NCI-H69 (cell line): ENCODE measurements at places on chromosomes 7 and 10.

DNA sequence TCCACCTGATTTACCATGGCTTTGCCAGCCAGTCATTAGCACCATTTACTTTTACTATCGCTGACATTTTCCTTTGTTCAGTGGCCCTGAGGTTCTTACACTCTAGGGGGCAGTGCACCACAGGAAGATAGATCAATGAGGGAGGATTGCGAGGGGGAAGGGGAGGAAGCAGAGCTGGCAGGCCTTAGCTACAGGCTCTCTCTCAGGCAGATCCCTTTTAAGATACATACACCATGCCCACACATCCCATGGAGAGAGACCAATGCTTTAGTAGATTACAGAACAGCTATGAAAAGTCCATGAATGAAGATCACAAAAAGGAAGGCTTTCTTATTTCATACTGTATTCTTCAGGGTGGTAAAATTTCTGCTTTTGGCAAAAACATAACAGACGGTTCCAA, 47.4 kb downstream of the DENND11 start:
- DNase-seq, result peak; percentile 92

DNA sequence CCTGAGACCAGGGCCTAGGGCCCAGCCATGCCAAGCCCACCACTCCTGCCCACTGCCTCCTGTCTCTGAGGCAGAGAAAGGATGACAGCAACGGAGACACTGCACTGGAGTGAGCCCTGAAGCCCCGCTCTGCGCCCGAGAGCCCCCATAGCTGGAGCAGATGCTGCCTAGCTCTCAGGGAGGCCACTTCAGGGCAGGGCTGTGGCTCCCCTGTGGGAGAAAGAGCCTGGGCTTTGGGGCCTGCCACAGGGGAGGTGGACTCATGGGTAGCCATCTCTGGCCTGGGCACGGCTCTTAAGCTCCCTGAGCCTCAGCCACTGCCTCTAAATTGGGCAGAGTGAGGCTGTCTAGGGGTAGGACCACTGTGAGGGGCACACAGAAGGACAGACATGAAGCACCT, 214.2 kb downstream of the GRID1 start:
- no peak for DNase-seq

GRCh38 chr10:33193701-33194521, 140.6 kb downstream of the NRP1 start:
- no peak for DNase-seq

- no peak for DNase-seq
These were observed 458.8 kb upstream of the LRRTM3 start for GRCh38 chr10:66467042-66467441.

- DNase-seq, result no peak
These were observed 19.7 kb downstream of the PDGFA start for GRCh38 chr7:499853-500485.

- no peak for DNase-seq
These were observed 20.3 kb downstream of the ZCCHC24 start for GRCh38 chr10:79425074-79425532.

- DNase-seq, result no peak
These were observed 135.3 kb upstream of the FAM3C start for GRCh38 chr7:121531175-121532070.

GRCh38 chr10:11213137-11213536, 195.5 kb downstream of the CELF2 start:
- DNase-seq, result no peak

- DNase-seq, result peak; percentile 76
These were observed 138.6 kb upstream of the GRB10 start for GRCh38 chr7:50921114-50921813.

GRCh38 chr7:157007470-157008066, 2.9 kb downstream of the MNX1 start:
- DNase-seq, result peak; percentile 79

GRCh38 chr10:119285495-119286267, 78.3 kb downstream of the GRK5 start:
- no peak for DNase-seq

DNA sequence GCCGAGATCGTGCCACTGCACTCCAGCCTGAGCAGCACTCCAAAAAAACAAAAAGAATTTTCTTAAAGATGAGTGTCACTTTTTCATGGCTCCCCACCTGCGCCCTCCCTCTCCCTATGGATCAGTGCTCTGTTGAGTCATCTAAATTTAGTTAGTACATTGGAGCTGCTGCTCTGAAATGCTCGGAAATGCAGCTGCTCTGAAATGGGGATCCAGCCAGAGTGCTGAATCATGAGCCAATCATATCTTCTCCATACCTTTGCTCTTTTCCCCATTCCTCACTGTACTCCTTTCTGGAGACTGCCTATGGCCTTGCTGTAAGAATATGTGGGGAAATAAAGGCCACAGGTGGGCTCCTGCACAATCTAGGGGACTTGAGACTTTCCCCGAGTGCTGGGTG, 188.8 kb downstream of the ZNF438 start:
- DNase-seq, result no peak

- no peak for DNase-seq
These were observed 64.7 kb downstream of the NOD1 start for GRCh38 chr7:30413864-30414263.

- no peak for DNase-seq
These were observed 33.9 kb downstream of the ENTPD1 start for GRCh38 chr10:95789902-95790301.

- DNase-seq, result peak; percentile 85
These were observed 46.4 kb downstream of the MTURN start for GRCh38 chr7:30181211-30181610.

- DNase-seq, result no peak
These were observed 383.1 kb downstream of the LRRTM3 start for GRCh38 chr10:67308912-67309311.

DNA sequence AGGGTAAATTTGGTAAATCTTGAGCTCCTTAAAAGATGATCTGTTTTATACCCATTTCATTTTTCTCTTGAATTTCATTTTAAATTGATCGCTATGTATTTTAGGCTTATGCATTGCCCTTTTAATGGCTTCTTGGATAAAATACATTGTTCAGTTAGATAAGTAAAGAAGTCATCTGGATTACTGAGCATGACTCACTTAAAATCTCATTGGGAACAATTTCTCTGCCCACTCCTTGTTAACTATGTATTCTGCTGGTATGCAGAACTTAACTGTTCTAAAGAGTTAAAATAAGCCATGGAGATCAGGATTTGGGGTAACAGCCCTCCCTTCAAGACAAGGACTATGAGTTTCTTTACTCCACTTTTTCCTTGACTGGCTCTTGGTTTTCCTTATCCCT, 134.2 kb downstream of the SND1 start:
- no peak for DNase-seq

DNA sequence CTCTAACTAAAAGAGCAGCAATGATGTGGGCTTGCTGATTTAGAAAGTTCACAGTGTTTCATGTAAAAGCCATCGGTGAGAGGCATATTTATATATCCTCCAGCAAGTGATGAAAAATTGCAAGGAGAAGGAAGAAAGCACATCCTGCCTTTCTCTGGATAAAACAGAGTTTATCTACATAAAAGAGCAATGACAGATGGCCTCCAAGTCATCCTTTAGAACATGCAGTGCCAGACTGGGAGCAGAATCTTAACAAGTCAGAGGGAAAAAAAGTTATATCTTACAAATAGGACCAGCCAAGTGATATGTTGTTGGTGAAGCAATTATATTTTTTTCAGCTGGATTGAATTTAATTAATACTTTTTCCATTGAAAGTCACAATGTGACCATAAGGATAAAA, 253.8 kb upstream of the MGMT start:
- no peak for DNase-seq

DNA sequence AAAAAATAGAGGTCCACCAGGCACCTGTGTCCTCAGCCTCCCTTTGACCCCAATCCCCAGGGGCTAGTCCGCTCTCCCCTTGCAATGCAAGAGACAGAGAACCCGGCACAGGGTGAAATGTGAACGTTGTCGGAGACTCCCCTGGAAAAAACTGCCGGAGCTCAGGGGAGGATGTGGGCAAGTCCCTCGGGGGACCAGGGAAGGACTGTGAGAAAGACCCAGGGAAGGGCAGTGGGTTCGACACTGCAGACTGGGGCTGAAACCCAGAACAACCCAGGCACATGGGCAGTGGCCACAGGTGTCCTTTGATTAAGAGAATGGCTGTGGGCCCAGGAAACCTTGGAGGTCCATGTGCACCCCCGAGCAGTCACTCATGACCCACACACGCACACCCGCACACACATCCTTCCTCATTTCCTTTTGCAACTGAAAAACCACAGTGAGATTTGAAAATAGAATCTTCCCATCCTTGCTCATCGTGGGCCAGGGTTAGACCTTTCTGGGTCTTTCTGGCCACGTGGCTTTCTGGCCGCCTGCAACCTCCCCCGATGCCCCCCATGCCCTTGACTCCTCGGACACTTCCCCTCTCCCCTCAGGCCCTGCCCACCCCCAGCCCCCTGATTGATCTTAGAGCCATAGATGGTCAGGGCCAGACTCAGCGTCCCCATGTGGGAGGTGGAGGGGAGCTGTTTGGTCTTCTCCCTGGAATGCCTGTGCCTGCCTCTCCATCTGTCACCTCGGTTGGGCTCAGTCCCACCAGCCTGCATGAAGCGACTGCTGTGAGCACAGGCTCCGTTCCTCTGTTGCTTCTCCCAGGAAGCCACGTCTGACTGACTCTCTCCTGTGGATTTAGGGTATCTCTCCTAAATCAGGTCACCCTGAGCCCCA, 7.9 kb downstream of the LAT2 start:
- no peak for DNase-seq

DNA sequence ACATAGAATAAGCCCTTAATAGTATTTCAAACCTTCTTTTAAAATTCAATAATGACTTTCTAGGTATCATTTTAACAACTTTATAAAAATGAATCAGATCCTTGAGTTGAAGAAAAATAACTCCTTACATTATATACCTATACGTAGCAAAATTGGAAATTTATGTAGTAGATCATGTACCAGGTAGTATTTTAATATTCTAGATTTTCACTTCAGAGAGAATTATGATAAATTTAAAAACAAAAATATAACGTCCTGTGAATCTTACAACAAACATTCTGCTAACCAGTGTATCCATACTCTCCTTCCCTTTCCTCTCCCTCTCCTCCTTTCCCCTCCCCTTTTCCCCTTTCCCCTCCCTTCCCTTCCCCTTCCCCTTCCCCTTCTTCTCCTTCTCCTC, 6.1 kb upstream of the RAB11FIP2 start:
- no peak for DNase-seq

- DNase-seq, result no peak
These were observed 143.5 kb downstream of the FGFR2 start for GRCh38 chr10:121454781-121455180.

DNA sequence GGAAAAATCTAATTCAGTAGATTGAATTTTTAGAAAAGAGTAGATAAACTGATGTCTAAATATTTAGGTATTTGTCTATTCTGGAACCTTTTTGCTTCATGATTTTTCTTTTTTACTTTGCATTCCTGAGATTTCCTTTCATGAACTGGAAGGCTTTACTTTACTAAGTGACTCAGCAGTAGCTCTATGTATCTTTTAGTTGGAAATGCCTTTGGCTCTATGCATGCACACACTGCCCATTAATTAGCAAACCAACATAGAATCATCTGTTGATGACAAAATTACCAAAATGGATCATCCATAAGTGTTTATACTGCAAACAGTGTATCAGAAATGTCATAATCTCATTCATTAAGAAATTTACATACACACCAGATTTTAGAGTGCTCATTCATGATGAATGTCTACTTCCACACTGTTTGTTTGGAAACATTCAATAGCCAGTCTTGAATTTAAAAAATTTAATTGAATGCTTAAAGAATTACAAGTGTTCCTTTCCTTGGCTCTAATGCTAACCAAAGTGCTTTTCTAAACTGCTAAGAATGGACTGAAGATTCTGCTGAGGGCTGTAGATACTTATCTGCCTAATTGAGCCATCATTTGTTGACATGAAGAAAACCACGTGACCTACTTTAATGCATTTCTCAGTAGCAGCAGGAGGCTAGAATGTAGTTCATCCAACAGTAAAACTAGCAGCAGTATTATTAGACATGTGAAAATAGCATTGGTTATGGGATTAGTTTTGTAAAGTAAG, 282.0 kb downstream of the ADK start:
- DNase-seq, result peak; percentile 75

- no peak for DNase-seq
These were observed 30.8 kb upstream of the EIF4H start for GRCh38 chr7:74143383-74143782.

- no peak for DNase-seq
These were observed 6.8 kb downstream of the STRA8 start for GRCh38 chr7:135240441-135240840.

DNA sequence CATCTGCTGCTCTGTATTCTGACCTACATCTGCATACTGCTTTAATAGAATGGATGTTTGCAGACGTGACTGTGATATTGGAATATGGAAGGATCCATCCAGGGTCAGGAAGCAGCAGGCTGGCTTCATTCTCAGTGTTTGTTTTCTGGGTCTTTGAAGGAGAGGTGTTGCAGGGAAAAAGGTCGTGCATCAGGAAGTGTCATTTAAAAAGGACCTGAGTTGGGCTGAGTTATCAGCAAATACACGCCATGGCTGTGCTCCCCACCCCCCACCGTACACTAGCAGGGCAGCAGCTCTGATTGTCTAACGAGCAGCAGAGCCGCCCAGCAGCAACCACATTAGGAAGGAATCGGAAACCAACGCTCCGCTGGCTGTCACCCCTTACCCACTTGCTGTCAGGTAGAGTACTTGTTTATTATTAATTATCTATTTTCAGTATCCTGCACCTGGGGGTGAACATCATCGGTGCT, 63.1 kb upstream of the STEAP1B start:
- DNase-seq, result peak; percentile 66

DNA sequence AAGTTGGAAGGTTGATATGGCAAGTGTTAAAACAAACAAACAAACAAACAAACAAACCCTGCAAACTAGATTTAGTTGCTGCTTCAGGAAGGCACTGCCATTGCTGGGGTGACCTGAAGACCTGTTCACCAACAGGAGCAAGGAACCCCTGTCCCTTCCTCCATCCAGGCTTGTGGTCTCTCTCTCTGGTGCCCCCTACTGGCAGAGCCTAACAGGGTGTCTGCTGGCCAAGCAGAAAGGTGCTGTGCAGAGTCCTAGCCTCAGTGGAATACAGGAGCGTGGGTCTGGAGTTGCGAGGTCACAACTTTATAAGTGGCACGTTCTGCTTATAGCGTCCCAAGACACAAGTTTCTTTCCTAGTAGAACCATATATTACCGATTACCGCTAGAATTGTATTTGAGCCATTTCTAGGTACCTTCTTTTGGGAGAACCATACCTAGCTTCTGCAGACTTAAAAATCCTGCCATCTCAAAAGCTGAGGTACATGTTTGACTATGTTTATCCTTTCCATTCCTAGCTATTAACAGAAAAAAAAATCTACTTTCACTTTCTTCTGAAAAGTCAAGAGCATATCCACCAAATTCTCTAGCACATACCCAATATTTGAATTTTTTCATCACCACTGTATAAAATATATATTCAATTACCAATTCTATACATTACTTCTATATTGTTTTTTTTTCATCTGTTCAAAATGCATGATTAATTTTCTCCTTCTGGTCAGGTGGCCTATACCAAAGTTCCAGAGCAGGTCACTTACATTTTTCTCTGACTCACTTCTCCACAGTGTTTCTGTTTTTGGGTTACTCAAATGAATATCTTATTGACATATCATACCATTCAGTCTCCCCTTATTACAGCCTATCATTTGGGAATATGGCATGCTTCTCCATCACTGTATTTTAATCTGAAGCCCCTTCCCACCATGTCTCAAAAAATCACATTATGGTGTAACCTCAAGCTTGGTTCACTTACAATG, 29.1 kb upstream of the CALD1 start:
- peak; percentile 64 for DNase-seq

- no peak for DNase-seq
These were observed 33.1 kb downstream of the MTURN start for GRCh38 chr7:30167901-30168300.
